ENCODE measurements at places on chromosomes 16 and 17. TPM values are rescaled to one million over a fixed set of nuclear protein-coding genes. Genes with fewer than 3 reads are reported as not detected.

DNA sequence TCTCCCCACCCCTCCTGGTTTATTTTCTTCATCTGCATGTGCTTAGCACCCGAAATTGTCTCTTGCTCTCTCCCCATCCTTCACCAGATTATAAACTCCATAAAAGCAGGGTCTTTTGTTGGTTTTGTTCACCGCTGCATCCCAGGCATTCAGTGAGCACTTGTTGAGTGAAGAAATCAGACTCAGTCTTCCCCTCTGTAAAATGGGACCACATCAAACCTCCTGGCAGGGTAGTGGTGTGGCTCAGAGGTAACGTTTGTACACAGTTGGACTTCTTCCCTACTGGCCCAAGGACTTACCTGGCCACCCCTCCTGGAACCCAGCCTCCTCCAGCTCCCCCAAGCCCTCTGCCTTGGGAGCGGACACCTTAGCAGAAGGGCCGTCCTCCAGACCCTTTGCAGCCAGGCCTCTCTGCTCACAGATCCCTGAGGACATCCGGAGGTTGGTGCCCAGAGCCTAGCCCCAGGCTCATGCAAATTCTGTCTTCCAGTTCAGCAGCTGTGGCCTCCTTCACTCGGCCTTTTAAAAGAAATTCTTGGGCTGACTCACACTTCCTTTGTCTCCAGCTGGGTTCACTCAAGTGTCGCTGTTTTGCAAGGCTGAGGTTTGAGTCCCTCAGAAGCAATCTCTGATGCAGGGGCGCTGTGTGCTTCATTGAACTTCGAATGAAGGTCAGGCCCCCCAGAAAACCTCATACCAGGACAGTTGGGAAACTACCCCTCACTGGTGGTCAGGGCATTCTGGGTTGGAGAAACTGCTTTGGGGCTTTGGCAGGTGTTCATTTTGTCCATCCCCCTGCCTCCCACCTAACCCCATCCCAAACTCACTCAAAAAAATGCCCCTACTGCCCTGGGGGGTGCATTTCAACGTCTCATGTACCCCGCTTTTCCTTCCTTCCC, 16.8 kb upstream of the RMI2 start:
- DNase-seq = peak; percentile 74

The CSH1 gene
- not detected for total RNA-seq

DNA sequence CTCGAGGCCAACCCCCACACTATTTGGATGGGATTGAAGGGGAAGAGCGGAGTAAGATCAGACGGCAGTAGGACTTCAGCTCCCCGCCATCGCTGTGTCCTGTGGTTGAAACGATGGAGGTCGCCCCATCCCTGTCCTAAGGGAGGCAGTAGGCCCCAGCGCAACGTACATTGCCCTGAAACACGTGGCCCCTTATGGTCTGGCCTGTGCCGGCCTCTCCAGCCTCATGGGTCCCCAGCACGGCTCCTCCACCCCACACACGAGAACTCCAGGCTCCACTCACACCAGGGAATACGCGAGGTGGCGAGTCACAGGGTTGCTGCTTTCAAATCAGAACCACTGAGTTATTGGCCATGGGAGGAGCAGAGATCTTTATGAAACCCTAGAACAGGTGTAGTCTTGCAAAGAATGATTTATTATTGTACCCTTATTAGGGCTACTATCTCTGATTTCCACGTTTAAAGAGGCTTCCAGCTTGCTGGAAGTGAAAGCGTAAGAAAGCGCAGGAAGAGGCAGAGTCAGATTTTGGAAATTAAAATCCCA, 669 bp upstream of the DCTPP1 start:
- peak; percentile 61 for DNase-seq

DNA sequence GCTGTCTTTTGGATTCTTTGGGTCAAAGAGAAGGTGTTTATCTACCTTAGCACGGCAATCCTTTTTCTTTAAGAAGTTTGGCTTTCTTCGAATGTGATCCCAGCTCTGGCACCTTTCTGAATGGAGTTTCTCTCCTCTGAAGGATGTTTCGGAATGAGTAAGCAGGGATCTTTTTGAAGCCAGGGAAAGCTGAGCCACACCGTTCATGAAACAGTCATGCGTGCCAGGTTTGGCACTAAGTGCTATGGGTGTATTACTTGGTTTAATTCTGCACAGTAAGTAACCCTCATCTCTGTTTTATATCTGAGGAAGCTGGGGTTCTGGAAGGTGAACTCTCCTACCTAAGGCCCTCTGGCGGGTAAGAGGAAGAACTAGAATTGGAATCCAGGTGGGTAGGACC, 234.5 kb downstream of the NTN1 start:
- DNase-seq = no peak

GRCh38 chr16:10589109-10589508, 8.7 kb upstream of the EMP2 start:
- DNase-seq = no peak

- no peak for DNase-seq
Measured at GRCh38 chr16:84896847-84897246, 77.1 kb downstream of the CRISPLD2 start.

DNA sequence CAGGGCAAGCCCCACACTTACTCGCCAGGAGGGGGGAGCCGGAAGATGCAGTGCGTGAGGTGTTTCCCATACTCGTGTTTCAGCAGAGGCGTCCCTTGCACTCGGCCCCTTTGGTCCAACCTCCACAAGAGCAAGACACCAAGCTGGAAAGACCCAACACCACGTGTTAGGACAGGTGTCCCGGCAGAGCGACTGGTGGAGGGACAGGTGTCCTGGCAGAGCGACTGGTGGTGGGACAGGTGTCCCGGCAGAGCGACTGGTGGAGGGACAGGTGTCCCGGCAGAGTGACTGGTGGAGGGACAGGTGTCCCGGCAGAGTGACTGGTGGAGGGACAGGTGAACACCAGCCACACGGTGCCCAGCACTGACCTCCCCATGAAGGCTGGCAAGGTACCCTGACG, 19.4 kb downstream of the IFT140 start:
- no peak for DNase-seq

DNA sequence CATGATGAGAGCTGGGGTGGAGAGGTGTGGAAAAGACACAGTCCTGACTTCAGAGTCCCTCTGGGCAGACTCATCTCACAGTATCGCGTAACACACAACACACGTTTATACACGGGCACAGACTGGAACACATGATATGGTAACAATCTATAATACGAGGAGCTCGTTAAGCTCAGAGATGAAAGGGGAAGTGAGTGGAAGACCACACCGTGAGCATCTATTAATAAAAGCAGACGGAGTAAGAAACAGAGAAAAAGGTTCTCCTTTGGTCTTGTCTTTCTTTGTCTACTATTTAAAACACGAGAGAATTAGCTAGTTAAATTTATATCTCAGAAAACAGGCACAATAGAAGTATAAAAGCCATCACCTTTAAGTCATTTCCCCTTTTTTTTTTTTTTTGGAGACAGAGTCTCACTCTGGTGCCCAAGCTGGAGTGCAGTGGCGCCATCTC, 13.5 kb downstream of the ANKRD11 start:
- DNase-seq = no peak

DNA sequence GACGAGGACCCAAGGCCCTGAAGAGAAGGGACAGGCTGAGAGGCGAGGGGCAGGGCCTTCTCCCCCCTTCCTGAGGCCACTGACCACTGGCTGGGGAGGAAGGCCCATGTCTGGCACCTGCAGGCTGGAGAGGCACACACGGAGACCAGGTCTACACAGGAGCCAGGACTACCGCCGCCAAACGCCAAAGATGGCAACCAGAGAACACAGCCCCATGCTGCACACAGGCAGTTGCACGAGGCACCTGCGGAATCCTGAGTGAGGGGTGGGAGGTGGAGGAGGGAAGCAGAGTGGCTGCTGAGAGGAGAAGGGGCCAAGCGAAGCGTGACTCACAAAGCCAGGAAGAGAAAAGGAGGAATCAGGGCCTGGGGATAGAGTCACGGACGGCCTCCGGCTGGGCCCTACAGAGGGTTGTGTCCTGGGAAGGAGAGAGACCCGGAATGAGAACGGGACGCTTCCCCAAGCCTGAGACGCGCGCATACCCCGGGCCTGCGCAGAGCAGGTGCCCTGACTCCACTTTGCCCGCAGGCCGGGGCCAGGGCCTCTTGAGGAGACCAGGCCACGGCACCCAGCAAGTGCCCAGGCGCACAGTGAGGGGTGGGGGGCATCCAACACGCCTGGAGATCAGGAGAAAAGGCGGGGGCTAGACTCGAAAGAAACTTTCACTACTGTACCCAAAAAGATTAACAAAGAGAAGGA, 28.7 kb upstream of the C16orf95 start:
- no peak for DNase-seq

DNA sequence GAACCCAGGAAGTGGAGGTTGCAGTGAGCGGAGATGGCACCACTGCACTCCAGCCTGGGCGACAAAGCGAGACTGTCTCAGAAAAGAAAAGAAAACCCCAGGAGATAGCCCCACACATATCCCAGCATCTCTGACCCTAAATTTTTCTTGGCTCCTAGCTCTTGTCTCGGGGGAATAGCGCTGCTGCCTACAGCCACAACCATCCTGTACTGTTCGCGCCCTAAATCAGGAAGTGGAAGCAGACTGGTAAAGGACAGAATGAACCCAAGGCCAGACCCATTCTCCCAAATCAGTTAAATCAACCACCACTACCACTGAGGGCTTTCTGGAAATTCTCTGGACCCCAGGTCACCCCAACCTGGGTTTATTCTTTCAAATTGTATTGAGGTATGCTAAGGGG, 1.7 kb downstream of the CTDNEP1 start:
- DNase-seq = no peak
